ENCODE measurements at places on chromosomes 1 and 21. TPM values are rescaled to one million over a fixed set of nuclear protein-coding genes. Genes with fewer than 3 reads are reported as not detected.

DNA sequence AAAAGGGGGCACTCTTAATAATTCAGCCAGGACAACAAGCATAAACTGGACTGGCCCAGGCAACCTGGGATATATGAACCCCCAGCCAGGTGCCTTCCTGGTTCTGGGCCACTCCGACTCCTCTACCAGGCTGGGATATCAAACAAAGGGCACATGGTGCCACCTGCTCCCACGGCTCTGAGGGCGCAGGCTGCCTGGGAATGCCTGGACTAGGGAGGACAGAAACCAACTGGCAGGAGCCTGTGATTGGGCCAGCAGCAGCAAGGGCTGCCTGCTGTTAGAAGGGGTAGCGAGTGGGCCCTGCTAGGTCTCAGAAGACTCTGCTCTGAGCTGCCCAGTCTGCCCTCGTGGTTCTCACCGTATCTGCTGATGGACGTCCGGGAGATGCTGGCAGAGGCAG is 123.2 kb upstream of the CD34 start:
- no peak for DNase-seq

DNA sequence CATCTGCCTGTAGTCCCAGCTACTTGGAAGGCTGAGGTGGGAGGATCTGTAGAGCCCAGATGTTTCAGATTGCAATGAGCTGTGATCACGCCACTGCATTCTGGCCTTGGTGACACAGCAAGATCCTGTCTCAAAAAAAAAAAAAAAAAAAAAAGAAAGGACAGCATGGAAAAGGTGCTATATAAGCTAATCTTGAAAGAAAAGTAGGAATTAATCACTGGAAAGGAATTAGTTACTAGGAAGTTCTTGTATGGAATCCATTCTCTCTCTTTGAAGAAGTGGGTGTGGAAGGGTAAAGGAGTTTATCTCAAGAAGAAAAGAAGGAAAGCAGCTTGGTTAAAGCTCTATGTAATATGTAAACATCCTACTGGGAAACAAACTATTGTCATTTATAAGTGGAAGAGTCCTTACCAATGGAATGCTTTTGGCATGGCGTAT is 339.2 kb downstream of the DPYD start:
- DNase-seq: no peak

GRCh38 chr1:145706086-145706664 is 993 bp downstream of the PDZK1 start:
- no peak for DNase-seq

DNA sequence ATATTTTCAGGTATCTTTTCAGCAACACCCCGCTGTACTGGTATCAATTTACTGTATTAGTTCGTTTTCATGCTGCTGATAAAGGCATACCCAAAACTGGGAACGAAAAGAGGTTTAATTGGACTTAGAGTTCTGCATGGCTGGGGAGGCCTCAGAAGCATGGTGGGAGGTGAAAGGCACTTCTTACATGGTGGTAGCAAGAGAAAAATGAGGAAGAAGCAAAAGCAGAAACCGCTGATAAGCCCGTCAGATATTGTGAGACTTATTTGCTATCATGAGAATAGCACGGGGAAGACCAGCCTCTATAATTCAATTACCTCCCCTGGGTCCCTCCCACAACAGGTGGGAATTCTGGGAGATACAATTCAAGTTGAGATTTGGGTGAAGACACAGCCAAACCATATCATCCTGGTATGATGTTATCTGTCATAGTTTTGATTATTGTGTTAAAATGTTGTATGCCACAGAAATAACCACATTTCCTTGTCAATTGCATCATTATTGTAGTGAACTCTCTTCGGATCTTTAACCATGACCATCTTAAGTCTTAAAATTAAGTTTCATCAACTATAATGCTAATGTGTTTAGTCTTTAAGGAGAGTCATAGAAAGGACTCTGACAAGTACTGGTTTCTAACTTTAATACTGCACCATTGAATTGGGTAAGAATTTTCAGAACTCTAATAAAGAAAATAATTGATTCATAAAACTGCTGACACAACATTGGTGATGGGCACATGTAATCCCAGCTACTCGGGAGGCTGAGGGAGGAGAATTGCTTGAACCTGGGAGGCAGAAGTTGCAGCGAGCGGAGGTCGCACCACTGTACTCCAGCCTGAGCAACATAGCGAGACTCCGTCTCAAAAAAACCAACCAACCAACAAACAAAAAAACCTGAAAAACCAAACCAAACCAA is 58.2 kb downstream of the TBX19 start:
- DNase-seq: no peak

GRCh38 chr1:11671544-11672286 is 7.7 kb downstream of the FBXO6 start:
- no peak for DNase-seq

DNA sequence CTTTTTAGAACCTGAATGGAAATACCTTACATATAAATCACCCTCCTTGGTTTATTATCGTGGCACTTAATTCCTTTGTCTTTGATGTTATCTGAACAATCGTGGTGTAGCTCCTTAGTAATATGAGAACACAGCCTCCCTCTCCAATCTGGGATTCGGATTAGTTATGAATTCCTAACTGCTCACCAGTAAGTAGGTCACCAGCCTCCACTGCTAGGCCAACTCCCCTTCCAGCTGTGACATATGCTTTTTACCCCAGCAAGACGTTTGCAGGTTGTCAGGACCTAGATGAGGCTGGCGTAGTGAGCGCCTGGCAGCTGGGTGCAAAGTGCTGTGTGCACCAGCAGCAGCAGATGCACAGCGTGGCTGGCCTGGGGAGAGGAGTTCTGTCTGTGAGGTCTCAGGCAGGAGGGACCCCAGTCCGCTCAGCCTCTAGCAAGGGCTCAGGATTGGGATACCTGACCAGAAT is 38.2 kb downstream of the NTPCR start:
- DNase-seq: no peak

OR2T2 gene
- total RNA-seq: not detected

DNA sequence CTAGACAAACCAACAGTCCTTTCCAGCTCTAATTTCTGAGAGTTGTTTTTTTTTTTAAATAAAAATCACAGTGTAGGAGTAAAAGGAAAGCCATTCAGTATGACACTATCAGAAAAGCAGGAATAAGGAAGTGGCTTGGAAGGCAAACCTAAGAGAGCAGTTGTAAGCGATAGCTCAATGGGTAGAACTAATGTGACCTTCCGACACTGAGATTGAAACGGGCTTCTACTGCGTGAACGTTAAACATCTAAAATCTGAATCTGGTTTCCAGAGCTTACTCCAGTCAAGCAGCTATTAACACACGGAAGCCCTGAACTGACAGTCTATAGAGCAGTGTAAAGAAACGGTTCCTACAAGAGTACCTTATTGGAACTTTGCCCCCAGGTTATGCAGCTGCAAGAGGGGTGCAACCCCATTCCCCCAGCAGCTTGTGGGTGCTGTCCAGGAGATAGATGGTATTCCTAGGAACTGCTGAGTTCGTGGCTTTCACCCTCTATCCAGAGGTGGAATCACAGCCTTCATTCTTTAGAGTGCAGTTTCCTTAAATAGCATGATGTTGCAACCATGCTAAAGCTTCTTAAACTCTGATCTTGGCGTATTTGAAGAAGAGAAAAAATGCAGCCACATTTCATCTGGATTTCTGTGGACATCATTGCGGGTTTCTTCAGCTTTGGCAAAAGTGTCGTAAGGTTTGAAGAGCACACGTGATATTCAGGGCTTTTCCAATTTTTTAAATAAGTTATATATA is 3.3 kb upstream of the IRF2BP2 start:
- DNase-seq: no peak

GRCh38 chr1:63135174-63135512 is 187.2 kb upstream of the FOXD3 start:
- no peak for DNase-seq

- DNase-seq: no peak
These were observed at the start of gene TBX15 for GRCh38 chr1:118988186-118989005. Gene TBX15, minus strand, starts transcription at chr1:118988343. Its CDS starts 548 bp downstream, at chr1:118987795.

DNA sequence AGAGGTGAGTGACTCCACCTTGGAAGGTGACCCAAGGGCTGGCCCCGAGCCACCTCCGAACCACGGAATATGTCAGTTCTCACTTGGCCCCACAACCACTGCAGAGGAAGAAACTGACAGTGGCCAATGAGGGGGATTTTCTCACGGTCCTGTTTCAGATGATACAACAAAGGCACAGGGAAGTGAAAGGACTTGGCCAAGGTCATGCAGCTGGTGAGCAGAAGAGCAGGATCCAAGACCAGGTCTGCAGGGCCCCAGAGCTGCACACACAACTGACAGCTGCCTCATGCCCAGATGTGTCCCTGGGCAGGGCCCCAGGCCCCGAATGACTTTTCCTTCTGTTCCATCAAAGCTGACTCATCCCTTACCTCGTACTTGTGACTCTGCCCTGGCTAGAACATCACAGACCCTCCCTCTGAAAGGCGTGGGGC is 25.8 kb upstream of the EVA1B start:
- DNase-seq: peak; percentile 62

GRCh38 chr1:84271441-84272151 is 29.9 kb upstream of the SAMD13 start:
- no peak for DNase-seq

DNA sequence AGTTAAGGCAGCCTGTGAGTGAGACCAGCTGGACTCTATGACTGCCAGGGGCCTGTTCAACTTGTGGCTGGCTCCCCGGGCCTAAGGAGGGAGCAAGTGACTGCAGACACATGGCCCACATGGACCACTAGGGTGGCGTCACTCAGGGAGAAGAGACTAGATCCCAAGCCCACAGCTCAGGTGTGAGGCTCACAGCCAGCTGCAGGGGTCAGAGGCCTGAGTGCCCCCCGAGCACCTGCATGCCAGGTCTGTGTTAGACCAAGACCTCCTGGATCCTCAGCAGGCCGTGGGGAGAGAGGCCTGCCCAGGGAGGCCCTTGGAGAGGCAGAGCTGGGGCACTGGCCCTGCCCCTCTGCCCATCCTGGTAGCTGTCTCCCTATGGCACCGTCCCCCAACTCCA is 142.4 kb upstream of the RUNX3 start:
- no peak for DNase-seq

PPIAL4G gene
- not detected for total RNA-seq

RUNX1 gene
- 0.20 TPM for total RNA-seq

FAAH gene
- 1.6 TPM for total RNA-seq

DNA sequence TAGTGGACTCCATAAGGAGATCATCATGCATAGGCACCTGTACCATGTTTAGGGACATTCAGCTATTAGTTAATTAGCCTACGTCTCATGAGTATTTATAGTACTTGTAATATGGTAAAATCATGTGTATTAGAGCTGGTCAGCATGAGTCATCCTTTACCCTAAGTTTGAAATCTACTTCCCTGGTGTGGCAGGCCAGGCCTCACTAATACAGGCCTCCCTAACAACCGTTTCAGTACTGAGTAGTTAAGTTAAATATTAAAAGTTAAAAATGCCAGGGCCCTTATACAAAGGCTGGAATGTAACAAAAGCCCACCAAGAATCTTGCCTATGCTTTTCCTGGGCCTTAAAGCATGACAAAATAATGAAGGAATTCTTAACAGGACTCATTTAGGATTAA is 356.3 kb upstream of the DPYD start:
- peak; percentile 66 for DNase-seq

GRCh38 chr1:109823543-109824348 is 60.0 kb upstream of the EPS8L3 start:
- peak; percentile 32 for DNase-seq

KMO gene
- total RNA-seq: not detected

LRRC7 gene
- under 0.01 TPM for total RNA-seq

DNA sequence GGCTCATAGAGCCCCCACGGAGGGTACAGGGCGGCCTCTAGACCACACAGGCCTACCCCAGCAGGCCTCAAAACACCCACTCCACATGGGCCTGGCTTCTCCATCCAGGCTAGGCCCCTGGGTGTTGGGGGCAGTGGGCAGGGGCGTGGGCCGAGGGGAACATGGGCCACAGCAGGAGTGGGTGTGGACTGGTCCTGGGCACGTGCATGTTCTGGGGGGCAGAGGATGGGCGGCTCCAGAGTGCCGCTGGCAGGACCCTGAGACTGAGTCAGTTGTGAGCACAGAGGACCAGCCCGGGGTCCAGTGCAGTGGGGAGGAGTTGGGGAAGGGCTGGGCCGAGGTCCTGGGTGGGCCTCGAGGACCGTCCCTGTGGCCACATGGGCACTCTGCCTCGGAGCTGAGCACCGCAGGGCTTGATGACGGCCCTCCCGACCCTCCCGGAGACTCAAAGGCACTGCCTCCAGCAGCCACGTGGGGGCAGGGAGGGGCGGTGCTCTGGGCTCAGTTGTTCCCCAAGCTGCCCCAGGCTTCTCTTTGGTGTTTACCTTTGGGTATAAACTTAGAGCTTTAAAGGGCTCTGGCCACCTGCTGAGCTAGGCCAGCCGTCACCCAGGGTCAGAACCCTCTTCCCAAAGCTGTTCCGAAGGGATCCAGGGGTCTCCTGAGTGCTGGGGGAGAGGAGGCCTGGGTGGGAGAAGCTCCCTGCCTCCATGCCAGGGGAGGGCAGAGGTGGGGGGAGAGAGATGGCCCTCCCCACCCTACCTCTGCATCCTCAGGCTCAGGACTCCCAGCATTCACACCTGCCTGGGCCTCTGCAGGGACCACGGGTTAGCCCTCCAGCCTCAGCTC is 79.9 kb downstream of the MORN1 start:
- peak; percentile 58 for DNase-seq

GRHL3 gene
- total RNA-seq: not detected

- DNase-seq: no peak
These were observed 135.9 kb upstream of the CHRM3 start for GRCh38 chr1:239250353-239251035.

- no peak for DNase-seq
These were observed 43.4 kb downstream of the NMNAT2 start for GRCh38 chr1:183374825-183375224.

Measured in lung microvascular endothelial cell (primary cell).